ENCODE measurements at places on chromosomes 16 and 17.

DNA sequence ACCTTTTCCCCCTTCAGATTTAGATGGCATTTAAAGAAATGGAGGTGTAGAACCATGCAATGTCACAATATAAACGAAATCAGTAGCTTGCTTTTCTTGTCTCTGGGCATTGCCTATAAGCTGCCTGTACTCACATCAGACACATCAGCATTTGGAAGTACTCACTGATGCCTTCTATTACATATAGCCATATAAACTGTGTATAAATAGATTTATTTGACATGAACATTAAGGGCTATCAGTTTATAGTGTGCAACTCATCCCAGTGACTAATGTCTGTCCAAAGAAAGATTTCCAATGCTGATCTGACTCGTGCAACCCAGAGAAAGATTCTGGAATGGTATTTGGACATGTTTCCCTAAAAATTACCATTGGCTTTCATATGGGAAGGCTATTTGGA lies 417.9 kb upstream of the MAF start:
- no peak for DNase-seq

DNA sequence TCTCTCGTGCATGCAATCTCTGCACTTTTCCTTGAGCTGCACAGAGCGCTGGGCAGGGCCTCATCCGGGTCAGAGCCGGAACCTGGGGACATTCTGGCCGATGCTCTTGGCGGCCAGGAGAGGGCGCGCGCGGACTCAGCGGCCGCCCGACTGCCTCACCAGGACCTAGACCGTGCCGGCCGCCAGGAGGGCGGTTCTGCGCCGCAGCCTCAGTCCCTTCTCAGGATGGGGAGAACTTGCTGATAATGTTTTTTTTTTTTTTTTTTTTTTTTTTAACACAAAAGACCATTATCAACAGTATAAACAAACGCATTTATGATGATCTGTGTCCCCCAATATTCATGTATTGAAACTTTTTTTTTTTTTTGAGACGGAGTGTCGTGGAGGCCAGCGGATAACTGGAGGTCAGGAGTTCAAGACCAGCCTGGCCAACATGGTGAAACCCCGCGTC lies 8.1 kb upstream of the FLYWCH2 start:
- peak; percentile 50 for DNase-seq

- no peak for DNase-seq
Observed at GRCh38 chr16:21037736-21038135, 112.9 kb downstream of the DNAH3 start.

GRCh38 chr16:255183-255582 lies 20.6 kb downstream of the RGS11 start:
- DNase-seq: no peak

DNA sequence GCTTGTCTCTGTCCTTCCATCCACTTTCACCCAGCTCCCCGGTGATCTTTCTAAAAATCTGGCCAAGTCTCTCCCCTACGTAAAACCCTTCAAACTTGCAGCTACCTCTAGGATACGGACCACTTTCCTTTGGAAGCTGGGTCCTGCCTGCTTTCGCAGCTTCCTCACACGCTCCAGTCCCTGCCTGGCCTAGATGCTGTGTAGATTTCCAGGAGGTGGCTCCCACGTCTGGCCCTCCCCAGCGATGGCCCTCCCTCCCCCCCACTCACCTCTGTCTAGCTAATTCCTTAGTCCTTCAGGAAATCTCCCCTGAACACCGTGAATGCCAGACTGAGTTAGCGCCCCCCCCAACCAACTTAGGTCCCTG lies 579 bp upstream of the LRRC59 start:
- peak; percentile 34 for DNase-seq

DNA sequence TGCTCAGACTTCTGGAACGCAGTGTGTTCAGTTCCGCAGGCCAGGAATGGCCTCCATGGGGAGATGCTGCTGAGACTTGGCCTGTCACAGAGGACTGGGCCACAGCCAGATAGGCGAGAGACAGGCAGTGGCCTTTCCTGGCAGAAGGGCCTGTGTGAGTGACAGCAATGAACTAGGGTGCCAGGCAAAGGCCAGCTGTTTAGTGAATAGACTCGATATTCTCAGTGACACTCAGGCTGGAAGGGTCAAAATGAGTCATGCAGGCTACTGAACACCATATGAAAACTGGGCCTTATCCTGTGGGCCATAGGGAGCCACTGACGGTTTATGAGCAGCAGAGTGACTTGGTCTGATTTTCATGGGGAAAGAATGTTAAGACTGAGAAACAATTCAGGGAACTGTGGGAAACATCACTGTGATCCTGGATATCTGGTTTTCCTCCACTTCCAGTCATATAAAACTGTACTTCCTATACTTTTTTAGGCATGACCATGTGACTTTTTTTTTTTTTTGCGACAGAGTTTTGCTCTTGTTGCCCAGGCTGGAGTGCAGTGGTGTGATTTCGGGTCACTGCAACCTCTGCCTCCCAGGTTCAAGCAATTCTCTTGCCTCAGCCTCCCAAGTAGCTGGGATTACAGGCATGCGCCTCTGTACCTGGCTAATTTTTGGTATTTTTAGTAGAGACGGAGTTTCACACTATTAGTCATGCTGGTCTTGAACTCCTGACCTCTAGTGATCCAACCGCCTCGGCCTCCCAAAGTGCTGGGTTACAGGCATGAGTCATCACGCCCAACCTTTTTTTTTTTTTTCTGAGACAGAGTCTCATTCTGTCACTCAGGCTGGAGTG lies 5.2 kb upstream of the NUBP1 start:
- DNase-seq: peak; percentile 26

- DNase-seq: no peak
Observed at GRCh38 chr16:56847173-56847910, 17.7 kb upstream of the SLC12A3 start.

DNA sequence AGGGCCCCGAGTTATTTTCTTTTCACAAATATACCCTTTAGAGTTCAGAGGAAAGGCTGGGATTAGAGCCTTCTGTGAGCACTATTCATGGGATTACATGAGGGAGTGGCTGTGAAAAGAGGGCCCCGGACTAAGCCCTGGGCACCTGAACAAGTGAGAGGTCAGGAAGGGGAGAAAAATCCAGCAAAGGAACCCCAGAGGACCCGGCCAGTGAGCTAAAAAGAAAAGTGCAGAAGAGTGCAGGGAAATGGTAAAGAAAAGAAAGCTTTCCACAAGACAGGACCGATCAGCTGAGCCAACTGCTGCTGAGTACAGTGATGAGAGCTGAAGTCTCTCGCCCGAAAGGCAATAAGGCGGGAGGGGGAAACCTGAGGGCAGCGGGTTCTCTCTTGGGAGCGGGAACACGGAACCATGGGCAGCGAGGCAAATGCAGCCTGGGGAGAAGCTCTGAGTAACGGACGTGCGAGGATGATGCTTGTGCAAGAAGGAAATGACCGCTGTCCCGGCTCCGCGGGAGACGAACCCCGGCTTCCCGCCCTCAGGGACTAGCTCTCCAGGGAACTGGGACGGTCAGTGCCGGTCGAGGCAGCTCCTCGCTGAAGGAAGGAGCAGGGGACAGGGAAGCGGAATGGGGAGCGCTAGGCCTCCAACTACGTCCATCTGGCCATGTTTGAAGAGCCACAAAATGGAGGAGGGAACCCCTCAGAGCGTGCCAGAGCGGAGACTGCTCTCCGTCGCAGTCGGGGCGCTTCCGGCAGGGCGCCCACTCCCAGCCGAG lies 665 bp upstream of the ALDH3A2 start:
- DNase-seq: no peak

DNA sequence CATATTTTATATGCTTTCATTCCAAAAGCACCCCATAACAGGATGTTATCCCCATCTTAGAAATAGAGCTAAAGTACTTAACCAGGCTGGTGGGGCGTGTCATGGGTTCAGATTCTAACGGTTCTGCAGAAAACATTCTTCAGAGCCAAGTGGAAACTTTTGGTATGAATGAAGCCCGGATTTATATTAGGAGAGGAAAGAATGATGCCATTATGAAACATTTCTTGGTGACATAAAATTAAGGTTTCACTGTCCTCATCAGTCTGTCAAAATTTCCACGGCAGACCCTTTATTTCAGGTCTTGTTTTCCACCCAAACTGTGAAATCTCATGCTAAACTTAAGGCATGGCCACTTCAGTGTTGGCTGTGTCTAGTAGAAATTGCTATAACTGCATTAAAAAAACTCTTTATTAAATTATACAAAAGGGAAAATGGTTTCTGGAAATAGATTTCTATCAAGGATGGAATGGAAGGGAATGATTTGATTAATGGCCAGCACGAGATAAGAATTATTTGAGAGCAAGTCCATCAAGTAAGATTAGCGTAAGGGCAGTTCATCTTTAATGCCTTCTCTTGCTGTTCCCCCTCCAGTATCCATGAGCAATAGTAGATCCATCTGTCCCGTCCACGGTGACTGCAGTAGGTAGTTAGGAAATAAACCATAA lies 11.7 kb downstream of the PRKCA start:
- no peak for DNase-seq

DNA sequence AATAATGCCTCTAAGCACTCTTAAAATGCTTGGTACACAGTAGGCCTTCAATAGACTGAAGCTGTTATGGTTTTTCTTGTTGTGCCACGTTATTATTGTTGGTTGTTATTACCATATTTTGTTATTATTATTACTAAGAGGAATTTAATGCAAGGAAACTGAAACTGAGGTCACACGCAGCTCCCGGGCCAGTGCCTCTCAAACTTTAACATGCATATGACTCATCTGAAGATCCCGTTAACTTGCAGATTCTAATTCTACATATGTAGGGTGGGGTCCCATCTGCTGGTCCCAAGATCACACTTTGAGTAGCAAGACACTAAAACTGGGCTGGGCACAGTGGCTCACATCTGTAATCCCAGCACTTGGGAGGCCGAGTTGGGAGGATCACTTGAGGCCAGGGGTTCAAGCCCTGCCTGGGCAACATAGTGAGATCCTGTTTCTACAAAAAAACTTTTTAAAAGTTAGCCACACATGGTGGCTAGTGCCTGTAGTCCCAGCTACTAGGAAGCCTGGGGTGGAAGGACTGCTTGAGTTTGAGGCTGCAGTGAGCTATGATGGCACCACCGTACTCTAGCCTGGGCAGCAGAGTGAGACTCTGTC lies 888 bp downstream of the ACSM5 start:
- DNase-seq: no peak

- DNase-seq: no peak
Observed at GRCh38 chr16:53290520-53290919, 143.8 kb upstream of the RBL2 start.

GRCh38 chr17:18857864-18858566 lies at the start of gene PRPSAP2:
Gene PRPSAP2 (plus strand): TSS chr17:18858131. CDS start chr17:18865834, 7,703 bp downstream.
- peak; percentile 100 for DNase-seq

- DNase-seq: peak; percentile 92
Observed at GRCh38 chr16:87017371-87018012, 299.7 kb downstream of the C16orf95 start.

GRCh38 chr17:43970366-43970765 lies 16.6 kb upstream of the PYY start:
- no peak for DNase-seq

DNA sequence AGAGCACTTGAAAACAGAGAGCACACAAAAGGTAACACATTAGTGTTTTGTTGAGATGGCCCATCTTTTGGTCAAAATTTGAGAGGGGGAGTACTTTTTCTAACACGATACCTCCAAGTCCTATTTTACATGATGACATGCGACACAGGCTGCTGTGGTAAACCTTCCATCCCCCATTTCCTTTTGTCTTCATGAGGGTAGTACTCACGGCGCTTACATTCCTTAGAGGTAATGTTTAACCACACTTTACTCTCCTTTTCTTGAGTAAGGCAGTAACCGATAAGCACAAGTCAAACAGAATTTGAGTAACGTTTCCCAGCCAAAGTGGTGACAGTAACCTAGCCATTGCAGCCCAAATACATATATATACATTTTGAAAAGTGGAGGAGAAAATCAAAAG lies 35.8 kb upstream of the PITPNM3 start:
- DNase-seq: no peak

- peak; percentile 41 for DNase-seq
Observed at GRCh38 chr17:42562388-42563142, 617 bp downstream of the COASY start.

DNA sequence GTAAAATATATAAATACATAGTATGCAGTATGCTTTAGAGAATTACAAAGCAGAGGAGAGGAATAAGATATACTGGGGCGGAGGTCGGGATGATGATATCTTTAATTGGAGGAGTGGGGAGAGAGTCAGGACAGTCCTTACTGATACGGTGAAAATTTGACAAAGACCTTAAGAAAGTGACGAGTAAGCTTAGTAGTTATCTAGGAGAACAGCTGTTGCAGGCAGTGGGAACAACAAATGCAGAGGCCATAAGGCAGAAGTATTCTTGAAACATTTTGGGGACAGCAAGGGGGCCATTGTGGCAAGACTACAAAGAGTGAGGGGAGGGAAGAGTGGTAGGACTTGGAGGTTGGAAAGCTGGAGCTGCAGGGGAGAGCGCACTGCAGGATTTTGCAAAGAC lies 22.3 kb upstream of the CDC6 start:
- DNase-seq: no peak

DNA sequence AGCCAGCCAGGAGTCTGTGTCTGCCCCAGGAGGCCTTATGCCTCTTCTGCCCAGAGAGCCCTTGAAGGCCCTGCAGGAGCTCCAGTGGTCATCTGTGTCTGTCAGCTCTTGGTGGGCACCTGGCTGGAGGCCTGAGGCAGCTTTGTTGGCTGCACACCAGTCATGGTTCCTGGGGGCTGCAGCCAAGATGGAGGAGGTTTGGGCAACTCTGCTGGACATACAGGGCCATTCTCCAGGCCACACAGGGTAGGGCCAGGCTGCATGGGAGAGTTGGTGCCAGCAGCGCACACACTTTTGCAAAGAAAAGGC lies 29.4 kb downstream of the B9D1 start:
- DNase-seq: no peak

- DNase-seq: peak; percentile 71
Observed at GRCh38 chr17:75856062-75856756, 1.1 kb upstream of the WBP2 start.

GRCh38 chr17:40090237-40091119 lies 9.9 kb downstream of the NR1D1 start:
- no peak for DNase-seq

DNA sequence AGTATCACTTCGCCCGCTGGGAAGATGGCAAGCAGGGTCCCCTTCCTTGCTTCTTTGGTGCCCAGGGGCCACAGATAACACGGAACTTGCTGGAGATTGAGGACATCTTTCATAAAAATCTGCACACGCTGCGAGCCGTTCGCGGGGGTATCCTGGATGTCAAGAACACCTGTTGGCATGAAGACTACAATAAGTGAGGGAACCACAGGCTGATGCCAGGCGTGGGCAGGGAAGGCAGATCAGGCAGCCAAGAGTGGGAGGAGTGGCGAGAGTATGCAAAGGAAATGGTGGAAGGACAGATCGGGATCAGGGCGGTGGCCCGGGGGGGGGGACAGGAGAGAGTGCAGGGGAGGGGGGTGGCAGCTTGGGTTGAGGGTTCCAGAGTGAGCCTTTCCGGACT lies 22.2 kb downstream of the DNAH2 start:
- no peak for DNase-seq
